ENCODE measurements at places on chromosomes 11 and 22.

DNA sequence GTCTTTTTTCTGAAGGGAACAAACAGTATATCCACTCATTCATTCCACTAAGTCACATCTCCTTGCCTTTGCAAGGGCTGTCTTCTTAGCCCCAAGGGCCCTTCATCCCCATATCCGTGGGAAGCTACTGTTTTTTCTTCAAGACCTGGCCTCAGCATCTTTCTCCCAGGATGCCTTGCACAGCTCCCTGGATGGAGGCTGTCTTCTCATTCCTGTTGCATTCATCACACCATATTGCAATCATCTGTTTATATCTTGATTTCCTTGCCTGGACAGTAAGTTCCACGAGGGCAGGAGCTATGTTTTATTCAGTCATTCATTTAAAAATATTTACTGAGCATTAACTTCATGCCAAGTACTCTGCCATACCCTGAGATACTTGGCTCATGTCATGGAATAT, 29.3 kb upstream of the NECTIN1 start:
- DNase-seq, result no peak

- DNase-seq, result no peak
Observed at GRCh38 chr11:32434356-32435151, 785 bp downstream of the WT1 start.

DNA sequence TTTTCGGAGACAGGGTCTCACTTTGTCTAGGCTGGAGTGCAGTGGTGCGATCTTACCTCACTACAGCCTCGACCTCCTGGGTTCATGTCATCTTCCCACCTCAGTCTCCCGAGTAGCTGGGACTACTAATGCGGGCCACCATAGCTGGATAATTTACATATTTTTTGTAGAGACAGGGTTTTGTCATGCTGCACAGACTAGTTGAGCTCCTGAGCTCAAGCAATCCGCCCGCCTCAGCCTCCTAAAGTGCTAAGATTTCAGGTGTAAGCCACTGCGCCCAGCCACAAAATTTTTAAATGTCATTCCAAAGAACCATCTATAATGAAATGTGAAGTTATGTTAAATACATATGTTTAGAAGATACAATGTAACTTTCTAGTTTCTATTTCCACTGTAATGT, 4747.7 kb upstream of the OR11H1 start:
- DNase-seq, result no peak

GRCh38 chr11:26905368-26905767, 88.5 kb upstream of the FIBIN start:
- DNase-seq, result no peak

GRCh38 chr11:15861256-15861655, 495.1 kb downstream of the SOX6 start:
- DNase-seq, result no peak

GRCh38 chr22:24093855-24094254, 82.8 kb downstream of the CABIN1 start:
- no peak for DNase-seq

DNA sequence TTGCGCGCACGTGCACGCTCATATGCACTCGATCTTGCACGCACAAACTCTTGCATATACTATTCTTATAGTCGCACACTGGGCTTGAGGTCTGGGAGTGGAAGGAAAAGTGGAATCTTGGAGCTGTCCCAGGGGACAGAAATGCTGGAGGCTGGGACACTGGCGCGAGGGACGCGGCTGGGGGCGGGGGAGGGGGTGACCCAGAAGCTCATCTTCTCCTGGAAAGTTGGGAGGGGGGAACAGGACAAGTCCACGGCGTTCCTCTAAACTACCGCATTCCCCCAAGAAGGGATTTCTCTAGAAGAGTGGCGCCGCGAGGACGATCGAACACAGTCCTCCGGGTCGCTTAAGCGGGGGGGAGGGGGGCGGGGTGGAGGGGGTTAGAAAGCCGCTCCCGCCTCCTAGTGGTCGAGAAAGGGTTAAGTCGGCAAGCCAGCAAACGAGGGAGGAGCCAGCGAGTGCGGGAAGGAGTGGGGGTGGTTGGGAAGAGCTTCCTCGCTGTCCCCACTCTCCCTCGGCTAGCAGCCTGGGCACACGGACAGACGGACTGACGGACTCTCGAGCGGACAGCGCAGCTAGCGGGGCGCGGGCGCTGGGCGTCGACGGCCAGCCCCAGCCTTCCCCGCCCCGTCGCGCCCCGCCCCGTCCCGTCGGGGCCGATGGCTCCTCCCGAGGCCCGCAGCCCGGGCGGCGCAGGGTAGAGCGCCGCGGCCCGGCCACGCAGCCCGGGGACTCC, at the start of gene RTN4RL2:
TSS of gene RTN4RL2 (plus strand) at position 507 of the 736 bp plus-strand sequence. CDS start 338 bp downstream, outside the sequence.
- peak; percentile 38 for DNase-seq

GRCh38 chr11:9263840-9264315, 1.3 kb downstream of the DENND5A start:
- no peak for DNase-seq

DNA sequence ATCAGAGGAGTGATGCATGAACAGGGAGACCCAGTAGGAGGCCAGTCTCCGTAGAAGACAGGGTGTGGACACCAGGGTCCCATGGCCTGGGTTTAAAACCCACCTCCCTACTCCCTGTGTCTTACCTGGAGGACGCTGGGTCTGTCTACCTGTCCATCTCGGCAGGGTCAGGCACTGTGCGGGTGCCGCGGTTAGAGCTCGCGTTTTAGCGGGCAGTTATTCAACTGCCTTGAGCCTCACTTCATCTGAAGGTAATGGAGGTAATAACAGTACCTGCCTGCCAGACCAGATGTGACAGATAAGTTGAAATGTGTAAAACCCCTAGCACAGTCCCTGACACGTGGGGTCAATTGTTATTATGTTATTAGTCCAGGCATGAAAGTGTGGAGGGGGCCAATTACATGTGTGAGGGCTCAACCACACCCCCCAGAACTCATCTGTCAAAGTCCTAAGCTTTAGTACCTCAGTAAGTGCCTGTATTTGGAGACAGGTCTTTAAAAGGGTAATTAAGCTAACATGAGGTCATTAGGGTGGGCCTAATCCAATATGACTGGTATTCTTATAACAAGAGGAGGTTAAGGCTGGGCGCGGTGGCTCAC, 8.1 kb upstream of the UPK3A start:
- no peak for DNase-seq

All from NCI-H510A (cell line).